ENCODE measurements at places on chromosomes 3 and 15.

- no peak for DNase-seq
Observed at GRCh38 chr3:9077029-9077428, 113.8 kb upstream of the RAD18 start.

- DNase-seq: no peak
Observed at GRCh38 chr15:66714543-66714981, 12.5 kb downstream of the SMAD6 start.

DNA sequence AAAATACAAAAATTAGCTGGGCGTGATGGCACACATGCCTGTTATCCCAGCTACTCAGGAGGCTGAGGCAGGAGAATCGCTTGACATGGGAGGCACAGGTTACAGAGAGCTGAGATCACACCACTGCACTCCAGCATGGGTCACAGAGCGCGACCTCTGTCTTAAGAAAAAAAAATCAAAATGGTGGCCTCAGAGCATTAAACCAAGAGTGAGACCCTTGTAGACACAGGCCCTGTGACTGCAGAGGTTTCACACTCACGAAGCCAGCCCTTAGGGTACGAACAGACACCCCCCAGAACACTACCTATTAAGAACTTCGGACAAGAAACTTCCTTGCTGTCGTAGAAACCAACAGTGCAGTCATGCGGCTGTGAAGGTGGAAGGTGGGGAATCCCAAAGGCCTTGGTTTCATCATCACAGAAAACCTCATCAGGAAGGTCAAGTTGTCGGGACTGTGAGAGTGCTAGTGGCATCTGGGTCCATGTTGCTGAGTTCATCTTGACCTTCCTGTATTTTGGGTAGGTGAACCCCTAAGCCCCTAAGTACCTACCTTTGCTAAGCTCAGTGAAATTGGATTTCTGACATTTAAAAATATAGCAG lies 4.8 kb upstream of the PDE8A start:
- DNase-seq: no peak

GRCh38 chr3:22916933-22917332 lies 286.2 kb upstream of the UBE2E2 start:
- DNase-seq: no peak

DNA sequence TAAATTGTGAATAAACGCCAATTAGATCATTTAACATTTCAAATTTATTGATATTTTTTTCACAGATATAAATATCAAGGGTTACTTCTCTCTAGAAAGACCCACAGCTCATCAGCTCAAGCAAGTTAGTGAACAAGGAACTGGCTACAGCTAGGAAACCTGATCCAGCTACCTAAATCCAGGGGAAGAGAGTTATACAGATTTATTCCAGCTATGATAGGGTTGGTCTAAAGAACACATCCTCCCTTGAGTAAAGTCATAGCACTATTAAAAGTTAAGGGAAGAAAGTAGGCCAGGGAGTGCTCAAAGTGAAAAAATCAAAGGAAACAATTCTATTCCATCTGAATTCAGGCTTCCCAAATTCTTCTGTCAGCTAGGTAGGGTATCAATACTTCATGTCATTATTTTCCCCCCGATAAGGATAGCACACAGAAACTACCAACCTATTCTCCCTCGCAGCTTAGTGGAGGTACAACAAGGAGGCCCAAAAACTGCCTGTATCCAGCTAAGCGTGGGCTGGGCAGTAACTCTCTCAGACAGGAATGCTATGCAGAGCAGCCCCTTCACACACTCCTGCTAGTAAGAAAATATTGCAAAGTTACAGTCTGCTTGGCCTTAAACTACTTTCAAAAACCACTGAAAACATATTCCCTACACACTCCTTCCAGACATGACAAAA lies 44.0 kb downstream of the DCUN1D1 start:
- no peak for DNase-seq

GRCh38 chr15:74548241-74548640 lies 7.2 kb downstream of the ARID3B start:
- no peak for DNase-seq

DNA sequence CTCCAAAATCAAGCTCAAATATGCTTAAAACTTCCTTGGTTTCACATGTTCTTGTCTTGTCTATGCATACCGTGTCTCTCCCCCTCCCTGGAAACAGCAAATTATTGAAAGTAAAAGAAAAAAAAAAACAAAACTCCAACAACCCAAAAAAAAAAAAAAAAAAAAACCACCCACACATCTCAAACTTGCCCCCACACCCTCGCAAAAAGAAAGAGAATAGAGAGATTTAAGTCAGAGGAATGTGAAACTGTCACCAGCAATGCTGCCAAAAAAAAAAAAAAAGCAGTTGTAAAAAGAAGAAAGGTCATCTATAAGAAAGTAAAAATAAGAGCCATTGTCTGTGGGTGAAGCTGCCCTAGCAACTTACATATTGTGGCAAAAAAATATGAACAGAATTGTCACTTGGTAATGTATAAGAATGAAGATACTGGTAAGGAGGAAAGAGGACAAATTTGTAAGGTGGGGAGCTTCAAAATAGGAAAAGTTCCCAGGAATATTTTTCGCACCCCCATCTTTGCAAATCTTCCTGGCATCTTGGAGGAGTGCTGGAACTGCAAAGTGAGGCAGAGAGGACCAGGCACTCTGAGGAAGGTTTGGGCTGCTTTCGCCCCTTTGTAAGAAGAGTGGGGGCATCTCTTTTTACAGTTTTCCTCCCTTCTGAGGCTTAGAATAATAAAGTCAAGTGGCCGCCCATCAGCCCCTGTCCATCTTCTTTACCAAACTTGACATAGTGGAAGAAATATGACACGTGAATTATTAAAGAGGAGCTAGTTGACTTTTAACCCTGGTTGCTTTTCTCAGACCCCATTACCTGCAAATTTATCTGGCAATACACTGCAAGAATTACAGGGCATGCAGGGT lies 81.8 kb downstream of the NR2F2 start:
- no peak for DNase-seq

All from NCI-H1092 (cell line).